Head of caudate nucleus (tissue), 42 donors: ENCODE measurements at places on chromosomes 2 and 18.

DNA sequence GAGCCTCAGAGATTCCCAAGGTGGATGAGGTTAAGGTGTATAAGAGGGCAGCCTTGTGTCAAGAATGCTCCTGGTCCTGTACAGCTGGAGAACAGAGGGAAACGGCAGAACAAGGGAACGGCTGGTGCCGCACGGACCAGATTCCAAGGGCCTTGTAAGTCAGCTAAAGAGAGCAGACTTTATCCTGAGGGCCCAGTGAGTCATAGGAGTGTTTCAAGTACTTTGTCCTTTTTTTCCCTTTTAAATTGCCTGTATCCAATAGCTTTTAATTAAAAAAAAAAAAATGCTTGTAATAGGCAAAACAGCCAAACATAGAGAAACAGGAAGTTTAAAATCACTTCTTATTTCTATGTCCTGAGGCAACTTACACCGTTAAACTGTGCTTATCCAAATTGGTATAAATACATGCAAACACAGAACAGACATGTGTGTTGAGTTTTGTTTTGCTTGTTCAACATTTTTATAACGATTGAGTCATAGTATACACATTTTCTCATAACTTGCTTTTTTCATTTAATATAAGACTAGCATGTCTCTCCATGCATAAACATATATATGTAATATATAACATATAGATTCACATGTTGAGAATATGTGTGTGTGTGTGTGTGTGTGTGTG is 42.1 kb upstream of the EVA1A start:
- no peak for DNase-seq

GRCh38 chr2:54429054-54429453 is 27.1 kb upstream of the SPTBN1 start:
- no peak for DNase-seq

GRCh38 chr18:39746201-39746600 is 2180.6 kb upstream of the CELF4 start:
- DNase-seq, result no peak

GRCh38 chr2:99998651-99999320 is 143.6 kb downstream of the AFF3 start:
- DNase-seq, result no peak

DNA sequence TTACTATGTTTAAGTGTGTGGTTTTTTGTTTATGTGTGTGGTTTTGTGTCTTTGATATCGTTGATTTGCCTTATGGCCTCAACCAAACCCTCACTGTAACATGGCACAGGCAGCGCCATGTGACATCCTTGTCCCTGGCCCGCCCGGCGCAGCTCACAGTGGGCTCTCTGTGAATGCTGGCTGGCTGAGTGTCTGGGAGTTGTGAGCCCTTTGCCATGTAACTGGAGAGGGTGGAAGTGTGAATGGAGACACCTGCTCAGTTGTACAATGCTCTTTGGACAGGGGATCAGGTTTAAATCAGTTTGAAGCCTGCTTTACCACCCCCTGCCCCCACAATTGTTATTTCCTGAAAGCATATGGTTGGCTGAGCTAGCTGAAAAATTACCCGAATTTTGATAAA is 41.8 kb downstream of the TCF7L1 start:
- DNase-seq, result no peak

GRCh38 chr2:43239981-43240765 is 13.8 kb upstream of the ZFP36L2 start:
- no peak for DNase-seq

DNA sequence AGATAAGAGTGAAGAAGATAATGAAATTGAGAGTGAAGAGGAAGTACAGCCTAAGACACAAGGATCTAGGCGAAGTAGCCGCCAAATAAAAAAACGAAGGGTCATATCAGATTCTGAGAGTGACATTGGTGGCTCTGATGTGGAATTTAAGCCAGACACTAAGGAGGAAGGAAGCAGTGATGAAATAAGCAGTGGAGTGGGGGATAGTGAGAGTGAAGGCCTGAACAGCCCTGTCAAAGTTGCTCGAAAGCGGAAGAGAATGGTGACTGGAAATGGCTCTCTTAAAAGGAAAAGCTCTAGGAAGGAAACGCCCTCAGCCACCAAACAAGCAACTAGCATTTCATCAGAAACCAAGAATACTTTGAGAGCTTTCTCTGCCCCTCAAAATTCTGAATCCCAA is 15.7 kb downstream of the MSH6 start:
- no peak for DNase-seq

- DNase-seq, result no peak
These were observed 100.0 kb downstream of the BAZ2B start for GRCh38 chr2:159516241-159516758.

GRCh38 chr2:210099940-210100339 is 71.3 kb downstream of the KANSL1L start:
- no peak for DNase-seq

- no peak for DNase-seq
These were observed 137.3 kb upstream of the PID1 start for GRCh38 chr2:229408356-229408755.

DNA sequence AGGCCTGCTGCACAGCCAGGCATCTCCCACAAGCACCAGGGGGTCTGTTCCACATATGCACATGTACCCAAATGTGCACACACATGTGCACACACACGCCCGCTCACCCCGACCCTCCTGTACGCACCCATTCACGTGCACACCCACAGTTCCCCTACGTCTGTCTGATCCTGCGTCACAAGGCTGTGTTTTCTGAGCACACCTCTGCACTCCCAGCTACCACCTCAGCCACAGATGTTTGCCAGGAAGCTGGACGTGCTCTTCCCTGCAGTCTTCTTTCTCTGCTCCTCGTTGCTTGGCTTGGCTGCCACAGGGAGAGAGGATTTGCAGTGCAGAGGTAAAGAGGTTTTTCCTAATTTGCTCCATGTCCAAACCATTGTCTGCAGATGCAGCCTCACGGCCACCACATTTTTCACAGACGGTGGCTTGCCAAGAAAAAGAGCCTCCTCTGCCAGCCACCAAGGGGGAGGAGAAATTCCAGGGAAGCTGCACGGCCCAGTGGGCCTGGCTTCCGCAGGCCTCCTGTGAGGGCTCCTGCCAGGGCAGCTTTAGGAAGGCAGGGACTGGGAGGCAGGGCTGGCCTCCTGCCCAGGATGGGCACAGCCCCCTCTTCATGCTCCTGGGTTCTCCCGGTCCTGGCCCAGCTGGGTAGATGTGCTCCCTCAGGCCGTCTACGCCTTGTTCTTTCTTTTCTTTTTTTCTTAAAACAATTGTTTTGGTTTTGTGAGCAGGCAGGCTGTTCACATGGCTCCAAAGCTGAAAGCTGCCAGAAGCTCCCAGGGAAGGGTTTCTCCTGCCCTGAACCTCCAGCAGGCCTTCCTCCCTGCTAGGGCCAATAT is 29.3 kb upstream of the HS6ST1 start:
- peak; percentile 71 for DNase-seq

GRCh38 chr2:146388757-146389156 is 1456.1 kb upstream of the ACVR2A start:
- no peak for DNase-seq

DNA sequence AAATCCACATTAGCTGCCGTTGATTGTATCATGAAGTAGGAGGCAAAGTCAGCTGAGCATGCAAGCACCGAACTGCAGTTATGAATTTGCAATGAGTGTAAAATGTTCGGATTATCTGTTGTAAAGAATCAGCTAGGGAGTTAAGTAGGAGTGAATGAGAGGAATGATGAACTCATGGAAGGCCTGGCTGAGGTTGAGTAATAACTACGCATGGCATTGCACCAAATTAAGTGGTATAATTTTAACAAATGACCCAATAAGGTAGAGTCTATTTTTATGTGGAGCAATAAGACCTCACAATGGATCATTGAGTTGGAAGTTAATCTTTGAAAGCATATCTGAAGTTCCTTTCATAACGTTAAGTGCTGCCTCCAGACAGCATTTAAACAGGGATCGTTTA is 288.2 kb upstream of the CHST9 start:
- no peak for DNase-seq

DNA sequence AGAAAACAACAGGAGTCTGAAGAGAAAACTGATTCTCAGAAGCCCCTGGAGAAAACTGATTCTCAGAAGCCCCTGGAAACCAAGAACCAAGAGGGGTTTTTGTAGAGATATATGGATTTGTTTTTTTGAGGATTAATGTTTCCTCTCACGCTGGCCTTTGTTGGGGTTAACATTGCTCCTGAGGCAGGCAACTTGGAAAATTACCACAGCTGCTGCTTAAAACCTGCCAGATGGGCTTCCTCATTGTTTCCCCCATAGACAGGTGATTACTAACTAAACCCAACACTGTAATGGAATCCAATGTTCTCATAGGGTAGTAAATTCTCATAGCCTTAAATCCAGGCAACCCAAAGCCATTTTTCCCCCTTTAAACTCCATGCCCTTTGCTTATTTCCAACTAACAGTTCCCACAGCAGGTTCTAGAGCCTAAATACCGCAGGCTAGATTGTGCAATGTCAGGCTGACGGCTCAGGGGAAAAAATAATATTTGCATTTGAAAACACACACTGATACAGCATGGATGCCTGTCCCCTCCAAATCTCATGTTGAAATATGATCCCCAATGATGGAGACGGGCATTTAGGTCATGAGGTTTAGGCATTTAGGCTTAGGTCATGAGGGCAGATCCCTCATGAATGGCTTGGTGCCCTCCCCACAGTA is 272.3 kb upstream of the PKDCC start:
- DNase-seq, result no peak

DNA sequence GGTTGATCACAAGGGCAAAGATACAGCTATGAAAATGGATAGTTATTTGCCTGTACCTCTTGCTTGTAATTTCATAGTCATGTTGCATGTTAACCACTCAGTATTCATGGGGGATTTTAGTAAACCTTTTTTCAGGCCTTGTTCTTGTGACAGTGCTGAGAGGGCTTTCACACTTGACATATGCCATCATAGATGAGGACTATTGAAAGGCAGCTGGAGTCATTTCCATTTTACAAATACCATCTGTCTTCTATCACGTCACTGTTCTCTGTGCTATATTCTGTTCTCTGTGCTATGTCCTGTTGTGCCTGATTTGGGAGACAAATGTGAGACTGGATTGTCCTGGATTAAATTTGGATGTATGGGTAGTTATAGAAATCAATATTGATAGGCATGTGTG is 131.7 kb downstream of the LYPD6B start:
- no peak for DNase-seq

DNA sequence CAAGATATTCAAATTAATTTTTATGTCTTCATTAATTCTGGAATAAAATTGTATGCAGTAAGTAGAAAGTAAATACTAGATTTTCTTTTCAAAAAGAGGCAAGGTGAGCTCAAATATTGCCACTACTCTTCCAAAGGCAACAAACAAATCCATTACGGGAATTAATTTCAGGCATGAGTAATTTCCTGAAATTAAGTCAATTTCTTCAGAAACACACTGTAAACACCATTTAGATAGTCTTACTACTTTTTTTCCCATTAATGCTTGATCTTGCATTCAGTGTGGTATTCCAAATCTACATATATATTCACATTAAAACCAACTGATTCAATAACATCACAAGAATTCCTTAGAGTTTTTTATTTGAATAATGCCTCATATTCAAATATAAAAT is 1274.0 kb upstream of the CRIM1 start:
- DNase-seq, result no peak

- no peak for DNase-seq
These were observed 37.8 kb downstream of the CXCR4 start for GRCh38 chr2:136080114-136080513.

GRCh38 chr2:227004482-227004881 is 159.5 kb downstream of the COL4A4 start:
- DNase-seq, result no peak

DNA sequence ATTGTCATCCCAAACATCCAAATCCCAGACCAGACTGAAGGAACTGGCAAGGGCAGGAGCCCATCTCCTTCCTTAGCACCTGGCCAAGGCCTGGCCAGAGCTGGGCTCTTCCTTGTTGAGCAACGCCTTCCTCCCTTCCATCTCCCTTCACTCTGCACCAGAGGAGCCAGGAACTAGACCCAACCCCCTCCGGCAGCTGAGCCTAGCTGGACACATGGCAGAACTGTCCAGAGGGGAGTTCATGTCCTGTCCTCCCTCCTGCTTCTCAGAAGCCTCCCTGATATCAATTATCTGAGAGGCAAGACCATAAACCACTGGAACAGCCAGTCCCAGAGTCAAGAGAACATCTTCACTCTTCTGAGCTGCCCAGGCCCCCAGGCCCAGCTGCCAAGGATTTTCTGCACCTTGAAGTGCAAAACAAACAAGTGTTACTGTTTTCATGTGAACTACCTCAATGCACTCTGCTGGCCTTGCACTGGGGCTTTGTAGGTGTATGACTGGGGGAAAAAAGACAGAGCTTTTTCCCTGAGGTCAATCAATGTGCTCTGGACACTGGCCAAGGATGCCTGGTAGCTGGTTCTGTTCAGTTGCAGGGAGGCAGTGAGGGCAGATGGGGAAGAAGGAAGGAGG is 107.6 kb upstream of the MSH6 start:
- DNase-seq, result no peak

DNA sequence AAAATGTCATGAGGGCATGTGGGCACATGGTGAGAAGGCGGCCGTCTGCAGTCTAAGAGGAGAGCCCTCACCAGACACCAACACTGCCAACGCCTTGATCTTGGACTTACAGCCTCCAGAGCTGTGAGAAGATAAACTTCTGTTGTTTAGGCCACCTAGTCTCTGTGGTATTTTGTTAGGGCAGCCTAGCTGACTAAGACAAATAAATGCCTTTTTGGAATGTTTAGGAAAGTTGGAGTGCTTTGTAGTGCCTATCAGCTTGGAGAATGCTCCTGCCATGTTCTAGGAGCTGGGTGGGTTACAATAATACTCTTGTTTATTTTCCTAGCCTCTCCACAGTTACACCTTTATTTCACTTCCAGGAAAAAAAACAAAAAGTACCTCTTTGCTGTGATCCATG is 92.0 kb downstream of the SPP2 start:
- no peak for DNase-seq

DNA sequence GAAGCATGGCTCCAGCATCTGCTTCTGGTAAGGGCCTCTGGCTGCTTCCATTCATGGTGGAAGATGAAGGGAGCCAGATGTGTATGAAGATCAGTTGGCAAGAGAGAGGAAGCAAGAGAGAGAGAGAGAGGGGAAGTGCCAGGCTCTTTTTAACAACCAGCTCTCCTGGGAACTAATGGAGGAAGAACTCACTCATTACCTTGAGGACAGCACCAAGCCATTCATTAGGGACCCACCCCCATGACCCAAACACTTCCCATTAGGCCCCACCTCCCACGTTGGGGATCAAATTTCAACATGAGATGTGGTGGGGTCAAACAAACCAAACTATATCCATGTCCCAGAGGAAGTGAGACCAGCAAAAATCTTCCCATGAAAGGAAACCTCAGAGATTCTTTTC is 124.8 kb upstream of the SIX2 start:
- DNase-seq, result no peak

- DNase-seq, result no peak
These were observed 13.4 kb downstream of the MEX3C start for GRCh38 chr18:51184091-51184457.

- DNase-seq, result no peak
These were observed 7.0 kb upstream of the NXPH2 start for GRCh38 chr2:138787053-138787666.

DNA sequence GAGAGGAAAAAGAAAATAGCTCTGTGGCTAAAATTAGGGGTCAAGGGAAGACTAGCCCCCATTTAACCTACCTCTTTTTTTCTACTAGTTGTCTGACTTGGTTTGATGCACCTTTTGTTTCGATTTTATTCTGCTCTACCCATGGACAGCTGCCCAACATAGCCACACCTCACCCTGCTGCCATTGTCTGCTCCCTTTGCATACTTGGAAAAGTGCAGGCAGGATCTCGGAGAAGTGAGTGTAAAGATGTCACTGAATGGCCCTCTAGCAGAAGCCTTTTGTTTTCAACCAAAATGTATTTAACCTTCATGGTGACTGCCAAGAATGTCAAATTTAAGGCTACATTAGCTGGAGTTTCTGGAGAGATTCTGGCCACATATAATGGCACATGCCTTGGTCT is 62.9 kb downstream of the SETBP1 start:
- no peak for DNase-seq

- no peak for DNase-seq
These were observed 82.0 kb downstream of the CTAGE1 start for GRCh38 chr18:22335731-22336198.
